NCI-H1092 treated with DMSO at 0.1 percent for 48 hours (cell line): ENCODE measurements at places on chromosomes 3 and 15.

DNA sequence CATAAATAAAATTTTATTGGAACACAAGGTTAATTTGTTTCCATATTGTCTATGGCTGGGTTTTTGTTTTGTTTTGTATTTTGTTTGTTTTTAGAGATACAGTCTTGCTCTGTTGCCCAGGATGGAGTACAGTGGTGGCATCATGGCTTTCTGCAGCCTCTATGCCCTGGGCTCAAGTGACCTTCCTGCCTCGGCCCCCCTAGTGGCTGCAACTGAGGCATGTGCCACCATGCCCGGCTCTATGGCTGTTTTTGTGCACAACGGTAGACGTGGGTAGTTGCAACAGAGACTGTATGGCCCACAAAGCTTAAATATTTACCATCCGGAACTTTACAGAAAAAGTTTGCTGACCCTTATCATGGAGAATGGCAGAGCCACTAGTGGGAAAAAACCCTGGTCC, 46.8 kb upstream of the C3orf70 start:
- DNase-seq: no peak

- peak; percentile 36 for DNase-seq
Observed at GRCh38 chr15:89496155-89497098, at the start of gene RHCG. Gene RHCG (minus strand): TSS chr15:89496583. CDS start chr15:89496544, 39 bp downstream.

DNA sequence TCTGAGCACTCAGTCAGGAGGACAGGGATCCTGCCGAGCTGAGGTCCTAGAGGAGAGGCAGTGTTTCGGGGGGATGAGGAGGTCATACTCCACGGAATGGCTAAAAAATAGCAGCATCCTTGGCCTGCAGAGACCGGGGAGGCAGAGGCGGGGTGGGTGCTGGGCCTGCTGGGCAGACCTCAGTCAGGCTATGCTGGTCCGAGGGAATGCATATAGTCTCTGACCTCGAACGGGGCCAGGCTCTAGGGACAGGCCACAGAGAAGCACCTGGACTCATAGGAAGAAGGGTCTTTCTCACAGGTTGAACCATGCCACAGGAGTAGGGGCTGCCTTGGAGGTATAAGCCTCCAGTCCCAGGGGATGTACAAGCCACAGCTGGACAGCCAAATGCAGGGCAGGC, 14.0 kb upstream of the SKIC8 start:
- no peak for DNase-seq

DNA sequence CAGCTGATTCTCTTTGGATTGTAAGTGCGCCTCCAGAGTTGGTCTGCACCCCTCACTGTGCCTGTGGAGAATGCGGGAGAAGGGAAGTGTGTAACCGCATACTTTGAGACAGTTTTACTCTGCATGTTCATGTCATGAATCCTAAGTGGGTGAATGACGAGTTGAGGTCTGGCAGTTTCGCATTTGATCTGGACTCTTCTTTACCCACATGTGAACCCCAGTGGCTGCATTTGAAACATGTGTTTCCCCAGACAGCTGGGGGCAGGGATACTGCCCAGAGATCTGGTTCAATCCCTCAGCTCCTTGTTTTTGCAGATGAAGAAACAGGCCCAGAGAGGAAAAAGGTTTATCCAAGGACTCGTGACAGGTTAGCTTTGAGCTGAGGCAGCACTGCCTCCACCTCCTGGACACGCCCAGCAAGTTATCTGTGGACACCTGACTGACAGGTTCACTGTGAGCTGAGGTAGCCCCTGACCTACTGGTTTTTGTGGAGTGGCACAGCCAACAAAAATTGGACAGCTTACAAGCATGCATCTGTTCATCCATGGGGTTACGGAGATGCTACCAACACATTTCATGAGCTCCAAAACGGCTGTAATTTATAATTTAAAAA, 207.3 kb downstream of the XXYLT1 start:
- DNase-seq: no peak
